Activated CD8-positive, alpha-beta memory T cell treated with anti-CD3 and anti-CD28 coated beads for 1 hour (primary cell): ENCODE measurements at places on chromosomes 7 and 10.

DNA sequence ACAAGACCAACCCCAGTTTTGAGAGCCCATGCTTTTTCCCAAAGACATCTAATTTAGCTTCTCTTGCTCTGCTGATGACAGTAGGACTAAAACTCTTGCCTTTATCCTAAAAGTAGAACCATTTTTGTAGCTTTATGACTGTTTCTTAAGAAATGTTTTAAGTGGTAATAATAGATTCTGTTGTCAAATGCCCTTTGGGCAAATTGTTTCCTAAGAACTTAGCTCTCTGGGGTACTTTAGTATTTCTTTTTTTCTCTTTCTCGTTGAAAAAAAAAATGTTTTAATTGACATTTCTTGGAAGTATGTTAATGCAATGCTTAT lies 157.4 kb downstream of the ARID5B start:
- no peak for DNase-seq

DNA sequence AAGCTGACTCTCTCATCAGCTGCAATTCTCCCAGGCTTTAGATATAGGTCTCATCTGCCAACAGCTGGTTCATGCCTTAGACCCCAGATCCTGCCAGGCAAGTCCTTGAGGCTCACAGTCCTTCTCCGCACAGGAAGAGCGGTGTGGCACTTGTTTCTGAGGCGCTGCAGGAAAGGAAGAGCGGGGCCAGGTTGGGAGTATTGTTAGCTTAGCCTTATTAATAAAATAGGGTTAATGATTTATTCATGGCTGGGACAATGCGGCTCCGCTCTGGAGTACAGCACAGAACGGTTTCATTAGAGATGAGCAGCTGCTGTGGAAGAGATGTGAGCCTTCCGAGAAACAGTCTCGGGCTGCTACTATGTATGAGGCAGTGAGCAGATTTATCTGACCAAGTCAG lies 78.1 kb downstream of the FZD1 start:
- DNase-seq: no peak

GRCh38 chr7:26853788-26854393 lies 10.5 kb downstream of the SKAP2 start:
- DNase-seq: no peak

GRCh38 chr7:25597946-25598345 lies 369.7 kb upstream of the NPVF start:
- DNase-seq: no peak

GRCh38 chr10:5606864-5607263 lies 59.5 kb downstream of the ASB13 start:
- DNase-seq: no peak
